Activated CD4-positive, alpha-beta memory T cell treated with anti-CD3 and anti-CD28 coated beads for 36 hours (primary cell): ENCODE measurements at places on chromosomes 2 and 18.

DNA sequence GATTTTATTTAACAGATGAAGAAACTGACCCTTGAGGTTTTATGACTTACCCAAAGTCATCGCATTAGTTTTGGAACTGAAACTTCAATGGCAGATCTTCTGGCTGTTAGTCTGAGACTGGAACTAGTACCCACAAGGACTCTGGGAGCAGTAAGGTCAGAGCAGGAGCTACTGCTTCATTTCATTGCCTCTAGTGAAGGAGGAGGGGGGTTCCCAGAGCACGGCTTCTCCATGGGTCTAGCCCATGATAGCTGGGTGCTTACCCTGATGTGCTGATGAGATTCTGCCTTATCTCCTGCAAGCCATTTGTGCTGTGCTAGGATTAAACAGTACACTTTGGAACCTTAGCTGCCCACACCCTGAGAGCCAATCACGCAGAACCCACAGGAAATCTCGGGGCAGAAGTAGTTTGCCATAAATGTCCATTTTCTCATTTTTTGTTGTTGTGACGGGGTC is 5.4 kb upstream of the RNASEH1 start:
- DNase-seq, result no peak

DNA sequence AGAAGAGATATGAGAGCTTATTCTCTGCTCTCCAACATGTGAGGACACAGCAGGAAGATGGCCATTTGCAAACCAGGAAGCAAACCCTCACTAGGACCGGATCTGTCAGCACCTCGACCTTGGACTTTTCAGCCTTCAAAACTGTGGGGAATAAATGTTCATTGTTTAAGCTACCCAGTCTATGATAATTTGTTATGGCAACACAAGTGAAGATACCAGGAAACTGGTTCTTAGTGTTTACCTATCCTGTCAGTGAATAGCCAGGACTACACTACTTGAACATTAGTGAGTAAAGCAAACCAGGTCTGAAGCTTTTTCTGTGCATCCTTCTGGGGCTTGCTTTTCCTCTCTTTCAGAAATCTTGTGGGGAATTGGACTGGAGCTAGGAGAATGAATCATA is 44.4 kb upstream of the BARD1 start:
- DNase-seq, result no peak

- DNase-seq, result no peak
Observed at GRCh38 chr2:73746015-73746876, 9.1 kb upstream of the TPRKB start.

DNA sequence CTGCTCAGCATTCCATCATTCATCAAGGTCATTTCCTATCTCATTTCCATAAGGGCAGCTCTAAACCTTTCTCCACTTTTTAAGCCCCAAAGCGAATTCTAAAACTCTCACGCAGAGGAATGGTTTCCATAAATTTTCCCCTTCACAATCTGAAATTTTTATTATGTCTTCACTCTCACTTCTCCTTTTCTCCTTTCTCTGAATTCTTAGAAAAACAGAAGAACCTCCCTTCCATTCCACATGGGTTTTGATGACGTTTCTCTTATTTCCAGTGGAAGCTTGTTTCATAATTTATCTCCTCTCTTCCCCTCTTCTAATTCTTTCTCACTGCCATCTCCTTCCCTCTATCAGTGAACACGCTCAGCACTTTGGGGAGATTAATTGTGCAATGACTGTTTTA is 97.3 kb downstream of the SPATS2L start:
- DNase-seq, result no peak
